Stimulated activated CD4-positive, alpha-beta T cell treated with anti-CD3 and anti-CD28 coated beads, Interleukin-1b, Interleukin-23, amount 100 ng/mL, for 24 hours (primary cell): ENCODE measurements at places on chromosomes 7 and 10.

- no peak for DNase-seq
These were observed 92.2 kb downstream of the SPDYE5 start for GRCh38 chr7:75584354-75584753.

DNA sequence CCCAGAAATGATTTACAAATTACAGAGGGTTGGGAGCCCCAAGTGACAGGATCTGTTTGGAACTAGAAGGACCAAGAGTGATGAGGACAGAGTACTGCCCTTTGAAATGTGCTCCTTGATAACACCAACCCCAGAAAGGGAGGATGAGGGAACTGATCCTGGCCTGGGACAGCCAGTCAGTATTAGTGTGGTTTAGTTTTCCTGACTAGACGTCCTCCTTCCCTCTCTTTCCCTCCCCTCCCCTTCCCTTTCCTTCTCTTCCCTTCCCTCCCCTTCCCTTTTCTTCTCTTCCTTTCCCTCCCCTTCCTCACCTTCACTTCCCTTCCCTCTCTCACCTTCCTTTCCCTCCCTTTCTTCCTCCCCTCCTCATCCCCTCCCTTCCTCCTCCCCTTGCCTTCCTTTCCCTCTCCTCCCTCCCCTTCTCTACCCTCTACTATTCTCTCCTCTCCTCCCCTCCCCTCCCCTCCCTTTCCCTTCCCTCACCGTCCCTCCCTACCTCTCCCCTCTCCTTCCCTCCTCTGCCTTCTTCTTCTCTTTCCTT lies 31.0 kb upstream of the BICC1 start:
- DNase-seq: no peak

DNA sequence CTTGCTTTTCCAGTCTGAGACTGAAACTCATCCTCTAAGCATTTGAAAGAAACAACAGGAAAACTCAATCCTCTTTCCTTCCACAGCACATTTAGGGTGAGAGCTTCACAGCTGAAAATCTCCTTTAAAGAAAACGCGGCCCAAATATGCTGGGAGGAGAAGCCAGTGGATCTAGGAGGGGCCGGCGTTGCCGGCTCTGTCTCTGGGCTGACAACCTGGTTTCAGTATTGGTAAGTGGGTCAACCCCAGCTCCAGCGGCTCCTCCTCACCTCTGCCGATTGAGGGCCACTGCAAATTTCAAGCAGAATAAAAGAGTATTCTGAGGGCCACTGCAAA lies 75.3 kb upstream of the CPXM2 start:
- DNase-seq: no peak

- DNase-seq: no peak
These were observed 164.3 kb downstream of the ZMYND11 start for GRCh38 chr10:299512-299911.
